ENCODE measurements at places on chromosomes 6 and 20.

DNA sequence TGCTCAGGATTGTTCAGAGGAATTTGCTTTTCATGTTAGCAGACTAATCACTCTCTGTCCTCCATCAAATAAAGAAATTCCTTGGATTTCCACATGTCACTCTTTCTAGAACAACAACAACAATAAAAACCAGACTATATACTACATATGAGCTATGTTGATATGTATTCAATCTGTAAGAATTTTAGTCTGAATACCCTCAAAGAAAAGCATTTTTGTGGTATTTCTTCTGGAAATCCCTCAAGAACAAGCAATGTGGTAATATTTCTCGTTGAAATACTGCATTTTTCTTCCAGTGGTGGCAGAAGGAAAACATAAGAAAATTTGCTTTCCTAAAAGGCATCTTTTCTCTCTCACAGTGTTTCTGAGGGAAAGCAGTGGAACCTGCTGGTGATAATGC is 312.6 kb upstream of the RSPO3 start:
- no peak for DNase-seq

- DNase-seq = peak; percentile 52
Measured at GRCh38 chr6:7425808-7426190, 36.2 kb downstream of the RIOK1 start.

DNA sequence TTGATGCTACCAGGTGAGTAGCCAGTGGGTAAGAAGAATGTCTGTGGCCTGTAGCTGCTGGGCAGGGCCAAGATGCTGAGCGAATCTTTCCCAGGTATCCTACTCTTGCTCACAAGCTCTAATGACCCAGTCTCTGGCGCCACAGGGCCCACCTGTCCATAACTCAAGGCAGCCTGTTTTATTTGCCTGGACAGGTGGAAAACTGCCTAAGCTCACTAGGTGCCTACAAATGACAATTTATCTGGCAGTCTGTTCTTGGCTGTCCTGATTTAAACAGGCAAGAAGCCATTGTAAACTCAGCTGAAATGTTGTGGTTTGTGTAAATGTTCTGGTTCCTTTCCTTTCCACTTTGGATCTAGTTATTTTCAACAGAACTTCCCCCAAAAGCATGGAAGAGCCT is 113.3 kb downstream of the TCP11 start:
- DNase-seq = no peak

- DNase-seq = no peak
Measured at GRCh38 chr6:21381331-21381963, 212.1 kb upstream of the SOX4 start.

Data from right cardiac atrium (tissue), 5 donors.